ENCODE measurements at places on chromosomes 6 and 20.

- DNase-seq, result no peak
Observed at GRCh38 chr6:38997128-38997761, 51.3 kb upstream of the GLP1R start.

- no peak for DNase-seq
Observed at GRCh38 chr6:15937602-15938001, 191.3 kb upstream of the MYLIP start.

DNA sequence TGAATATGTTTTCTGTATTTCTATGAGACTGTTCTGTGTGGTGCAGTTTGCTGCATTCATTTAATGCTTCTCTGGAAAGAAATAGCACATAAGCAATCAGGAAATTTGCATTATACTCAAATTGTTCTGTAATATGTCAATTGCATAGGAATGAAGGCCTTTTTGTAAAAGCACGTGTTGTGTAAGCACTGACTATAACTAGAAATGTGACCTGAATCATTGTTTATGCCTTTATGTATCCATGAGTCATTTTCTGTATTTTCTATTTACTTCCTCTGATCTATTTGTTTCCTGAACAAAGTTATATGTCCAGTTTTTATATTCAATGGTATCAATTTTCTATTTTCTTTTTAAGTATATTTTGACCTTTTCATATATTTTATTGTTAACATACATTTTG lies 1455.3 kb downstream of the GRIK2 start:
- DNase-seq, result no peak

- peak; percentile 90 for DNase-seq
Observed at GRCh38 chr20:36613974-36614373, 8.4 kb downstream of the RAB5IF start.

- no peak for DNase-seq
Observed at GRCh38 chr20:63446216-63447024, 26.0 kb downstream of the KCNQ2 start.

DNA sequence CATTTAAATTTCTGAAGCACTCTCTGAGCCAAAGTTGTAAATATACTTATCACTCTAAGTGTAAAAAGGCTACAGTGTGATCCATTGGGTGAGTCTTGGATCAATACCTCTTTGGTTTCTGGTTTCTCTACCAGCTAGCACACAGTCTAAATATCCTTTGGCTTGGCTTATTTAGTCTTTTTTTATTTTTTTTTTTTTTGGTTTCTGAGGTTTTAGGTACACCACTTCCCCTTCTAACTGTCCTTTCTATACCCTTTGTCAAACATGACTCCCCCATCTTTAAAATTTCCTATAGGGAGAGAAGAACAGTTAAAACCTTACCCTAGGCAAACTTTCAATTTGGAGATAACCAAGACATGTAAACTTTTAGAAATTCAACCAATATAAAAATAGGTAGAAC lies 379.0 kb downstream of the PHF3 start:
- DNase-seq, result no peak
